ENCODE measurements at places on chromosomes 4 and X. TPM values are rescaled to one million over a fixed set of nuclear protein-coding genes. Genes with fewer than 3 reads are reported as not detected.

HOPX gene
- 5.6 TPM for total RNA-seq

SSX3 gene
- total RNA-seq = not detected

SYNPO2 gene
- 0.69 TPM for total RNA-seq

DNA sequence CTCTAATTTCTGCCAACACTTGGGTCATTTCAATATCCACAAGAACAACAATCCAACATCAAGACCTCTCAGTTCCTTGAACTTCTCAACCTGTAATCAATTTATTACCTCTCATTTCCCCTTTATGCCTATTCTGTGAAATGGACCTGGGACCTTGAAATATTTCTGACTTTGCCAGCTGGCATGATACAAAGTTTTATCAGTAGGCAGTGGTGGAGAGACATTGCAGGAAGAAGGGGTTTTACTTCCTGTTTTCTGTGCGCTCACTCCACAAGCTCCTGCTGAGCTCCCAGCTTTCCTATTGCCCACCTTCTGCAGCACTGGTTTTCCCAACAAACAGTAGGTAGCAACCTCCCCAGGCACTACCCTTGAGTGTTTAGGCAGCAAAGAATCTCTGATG, 3.5 kb upstream of the ARHGEF6 start:
- DNase-seq = no peak

CLNK gene
- total RNA-seq = not detected

- DNase-seq = peak; percentile 84
These were observed 74.2 kb downstream of the LIMCH1 start for GRCh38 chr4:41611881-41612871.

DNA sequence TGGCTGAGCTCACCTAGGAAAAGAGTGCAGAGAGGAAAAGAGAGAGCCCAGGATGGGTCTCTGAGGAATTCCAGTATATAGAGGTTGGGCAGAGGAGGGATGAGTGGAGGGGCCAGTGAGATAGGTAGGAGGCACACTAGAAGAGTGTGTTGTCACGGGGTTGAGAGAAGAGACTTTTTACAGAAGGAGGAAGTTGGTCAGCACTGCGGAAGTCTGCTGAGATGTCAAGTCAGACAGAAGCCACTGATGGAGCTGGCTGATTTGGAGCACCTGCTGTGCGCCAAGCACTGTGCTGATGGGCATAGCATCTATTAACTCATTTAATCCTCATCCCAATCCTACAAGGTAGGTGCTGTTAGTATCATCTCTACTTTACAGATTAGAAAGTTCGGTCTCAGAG, 60.4 kb downstream of the EFNB1 start:
- DNase-seq = no peak

SPANXA1 gene
- total RNA-seq = not detected

DNA sequence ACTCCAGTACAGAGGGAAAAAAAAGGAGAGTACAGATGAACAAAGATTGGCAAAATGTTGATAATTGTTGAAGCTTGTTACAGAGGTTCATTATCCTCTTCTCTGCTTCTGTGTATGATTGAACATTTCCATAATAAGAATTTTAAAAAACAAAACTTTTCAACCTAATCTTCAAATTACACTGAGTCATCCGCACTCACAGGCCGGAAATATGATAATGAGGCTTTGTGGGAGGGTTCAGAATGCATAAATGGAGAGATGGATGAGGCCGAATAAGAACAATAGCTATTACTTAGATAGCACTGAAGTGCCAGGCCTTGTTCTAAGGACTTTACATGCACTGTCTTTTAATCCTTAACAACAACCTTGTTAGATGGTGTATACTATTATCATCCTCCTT, 4.6 kb upstream of the ERCC6L start:
- peak; percentile 70 for DNase-seq

- peak; percentile 41 for DNase-seq
These were observed at the start of gene EREG for GRCh38 chr4:74364652-74365491. TSS of gene EREG (plus strand) at chr4:74365145. CDS start at chr4:74365309, 164 bp downstream.

DNA sequence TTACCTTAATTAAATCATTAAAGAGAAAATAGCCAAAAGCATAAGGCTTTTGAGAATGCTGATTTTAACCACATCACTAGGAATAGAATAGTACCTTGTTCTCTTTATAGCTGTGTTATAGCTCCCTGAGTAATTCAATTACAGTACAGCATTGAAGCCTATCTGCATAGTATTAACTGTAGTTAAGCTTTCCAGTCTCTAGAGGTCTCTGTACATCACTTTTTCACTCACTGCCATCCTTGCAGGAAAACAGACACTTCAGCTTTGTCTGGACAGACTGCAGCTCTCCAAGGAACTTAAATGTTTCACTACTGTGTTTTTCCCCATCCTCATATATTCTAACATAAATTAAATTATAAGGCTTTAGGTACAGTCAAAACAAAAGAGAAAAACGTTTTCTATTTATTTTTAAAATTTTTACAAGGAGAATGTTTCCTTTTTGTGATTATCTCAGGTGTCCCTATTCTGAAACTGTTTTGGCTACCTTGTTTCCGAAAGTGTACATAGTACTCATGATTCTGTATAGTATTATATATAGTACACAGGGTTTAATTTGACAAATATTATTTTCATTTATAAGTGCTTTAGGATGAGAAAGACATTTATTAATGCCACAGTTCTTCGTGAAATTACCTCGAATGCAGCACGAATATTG, 407.9 kb downstream of the PCDH18 start:
- DNase-seq = peak; percentile 55

F9 gene
- not detected for total RNA-seq

CXCL9 gene
- not detected for total RNA-seq

DNA sequence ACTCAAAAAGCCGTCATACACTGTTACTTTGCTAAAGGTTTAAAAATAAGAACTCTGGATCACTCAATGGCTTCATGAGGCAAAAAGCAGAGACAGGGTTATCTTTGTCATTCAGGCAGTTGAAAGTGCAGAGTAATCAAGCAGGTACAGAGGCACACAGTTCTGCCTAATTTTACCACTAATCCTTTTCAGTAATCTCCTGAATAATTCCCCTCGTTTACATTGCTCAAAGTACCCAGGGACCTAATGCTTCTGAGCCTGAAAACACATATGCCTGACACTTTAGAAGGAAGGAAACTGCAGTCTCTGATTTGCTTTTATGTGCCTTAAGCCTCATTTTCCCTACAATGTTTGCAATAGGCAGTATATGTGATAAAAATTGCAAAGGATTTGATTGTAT, 71.4 kb upstream of the TRAM1L1 start:
- no peak for DNase-seq

DNA sequence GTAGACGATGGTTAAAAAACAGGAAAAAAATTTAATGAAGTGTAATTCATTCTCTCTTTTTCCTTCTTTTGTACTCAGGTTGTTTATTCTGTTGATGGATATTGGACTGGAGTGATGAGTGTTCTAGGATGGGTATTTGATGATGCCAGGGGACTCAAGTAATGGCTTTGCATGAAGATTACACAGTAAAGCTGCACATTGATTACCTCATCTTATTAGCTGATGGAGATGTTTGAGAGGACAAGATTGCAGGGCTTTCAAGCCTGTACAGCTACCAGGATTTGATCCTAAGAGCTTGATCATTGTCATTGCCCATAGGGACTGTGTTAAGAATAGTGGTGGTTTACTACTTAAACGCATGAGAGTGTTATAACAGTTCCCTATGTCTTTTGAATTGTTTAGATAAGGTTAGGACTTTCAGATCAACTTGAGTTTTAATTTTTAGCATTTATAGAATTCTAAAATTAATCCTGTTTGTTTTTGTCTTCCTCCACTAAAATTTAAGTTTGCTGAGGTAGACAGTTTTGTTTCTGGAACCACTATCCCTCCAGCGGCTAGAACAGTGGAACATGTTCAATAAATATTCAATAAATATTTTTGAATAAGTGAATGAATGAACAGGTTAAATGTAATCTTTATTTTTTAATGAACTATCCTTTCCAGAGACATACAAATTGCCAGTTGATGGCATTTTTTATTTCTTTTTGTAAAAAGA, 58.2 kb downstream of the GAB1 start:
- no peak for DNase-seq

- no peak for DNase-seq
These were observed 499 bp downstream of the CYP2U1 start for GRCh38 chr4:107931775-107932321.

GRCh38 chr4:15913631-15913970, 24.9 kb downstream of the FGFBP1 start:
- DNase-seq = peak; percentile 98

- DNase-seq = no peak
These were observed 71.8 kb downstream of the FBXO8 start for GRCh38 chr4:174211622-174212044.

GRCh38 chr4:153205757-153206156, 1.5 kb downstream of the TRIM2 start:
- peak; percentile 91 for DNase-seq

DNA sequence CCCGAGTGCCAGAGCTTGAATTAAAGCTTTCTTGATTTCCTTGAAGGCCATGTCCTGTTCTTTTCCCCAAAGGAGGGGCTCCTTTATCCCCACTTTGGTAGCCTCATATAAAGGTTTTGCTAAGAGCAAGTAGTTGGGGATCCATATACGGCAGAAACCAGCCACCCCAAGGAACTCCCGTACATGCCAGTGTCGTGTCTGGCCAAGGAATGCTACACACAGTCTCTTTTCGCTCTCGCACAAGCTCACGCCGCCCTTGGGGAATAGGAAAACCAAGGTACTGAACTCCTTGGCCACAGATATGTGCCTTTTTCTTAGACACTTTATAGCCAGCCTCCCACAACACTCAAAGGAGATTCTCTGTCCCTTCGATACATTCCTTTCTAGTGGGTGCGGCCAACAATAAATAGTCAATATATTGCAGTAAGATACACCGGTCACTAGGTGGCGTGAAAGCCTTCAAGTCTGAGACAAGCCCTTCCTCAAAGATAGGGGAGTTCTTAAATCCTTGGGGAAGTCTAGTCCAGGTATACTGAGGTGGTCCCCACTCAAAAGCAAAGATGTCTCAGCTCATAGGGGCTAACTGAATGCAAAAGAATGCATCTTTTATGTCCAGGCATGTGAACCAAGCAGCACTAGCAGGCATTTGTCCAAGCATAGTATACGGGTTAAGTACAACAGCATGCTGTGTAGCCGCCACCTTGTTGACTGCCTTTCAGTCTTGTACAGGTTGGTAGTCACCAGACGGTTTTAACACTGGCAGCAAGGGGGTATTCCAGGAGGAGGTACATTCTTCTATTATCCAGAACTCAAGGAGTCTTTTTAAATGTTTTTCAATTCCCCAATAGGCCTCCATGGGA, 57.8 kb upstream of the XAGE1B start:
- peak; percentile 55 for DNase-seq

CNOT6L gene
- total RNA-seq = 5.8 TPM

GRCh38 chr4:27692868-27693634, 832.4 kb downstream of the STIM2 start:
- no peak for DNase-seq

- DNase-seq = no peak
These were observed 53.7 kb upstream of the SLC39A8 start for GRCh38 chr4:102399021-102399420.

DNA sequence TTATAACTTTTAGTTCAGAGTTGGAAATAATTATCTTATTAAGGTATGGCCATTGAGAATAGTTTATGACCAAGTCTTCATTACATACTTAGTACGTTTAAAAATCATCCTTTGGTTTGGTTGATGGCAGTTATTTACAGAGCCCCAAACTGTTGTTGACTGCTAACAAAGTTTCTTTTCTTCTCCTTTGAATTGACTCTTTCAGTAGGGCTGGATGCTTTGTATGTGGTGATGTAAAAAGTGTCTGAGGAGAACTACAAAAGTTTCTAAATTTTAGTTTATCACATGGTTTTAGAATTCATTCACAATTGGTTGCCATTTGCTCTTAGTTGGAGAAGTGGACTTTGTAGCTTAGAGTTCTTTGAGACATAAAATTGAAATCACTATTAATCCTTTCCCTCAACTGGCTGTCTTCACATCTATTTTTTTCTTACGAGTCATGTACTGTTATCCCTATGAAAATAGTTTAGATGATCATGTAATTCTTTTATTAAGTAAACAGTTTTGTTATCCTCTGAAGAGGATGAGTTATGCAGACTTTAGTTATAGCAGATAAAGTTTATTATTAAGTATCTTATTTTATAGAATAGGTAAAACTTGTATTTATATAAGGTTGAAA, 14.8 kb downstream of the PTPN13 start:
- no peak for DNase-seq

- peak; percentile 76 for DNase-seq
These were observed 366.7 kb upstream of the FAT1 start for GRCh38 chr4:187090401-187090800.

- DNase-seq = no peak
These were observed 60.8 kb upstream of the GRPEL1 start for GRCh38 chr4:7128644-7129043.

DNA sequence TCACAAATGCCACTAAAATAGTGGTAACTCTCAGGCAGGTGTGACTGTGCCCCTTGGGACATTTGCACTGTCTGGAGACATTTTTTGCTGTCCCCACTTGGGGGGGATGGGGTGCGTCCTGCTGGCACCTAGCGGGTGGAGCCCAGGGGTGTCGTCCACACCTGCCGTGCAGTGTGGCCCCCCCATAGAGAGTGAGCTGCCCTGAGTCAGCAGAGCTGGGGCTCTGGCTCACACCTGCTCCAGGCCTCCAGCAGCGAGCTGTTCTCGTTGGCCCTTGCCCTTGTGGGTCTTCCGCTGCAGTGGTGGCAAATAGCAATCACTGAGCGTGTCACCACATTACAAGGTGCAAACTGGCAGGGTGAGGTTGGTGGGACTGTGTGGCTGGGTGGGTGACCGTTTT, 64.6 kb downstream of the CLDN34 start:
- no peak for DNase-seq

- DNase-seq = no peak
These were observed 83.3 kb downstream of the CPZ start for GRCh38 chr4:8675906-8676305.

DNA sequence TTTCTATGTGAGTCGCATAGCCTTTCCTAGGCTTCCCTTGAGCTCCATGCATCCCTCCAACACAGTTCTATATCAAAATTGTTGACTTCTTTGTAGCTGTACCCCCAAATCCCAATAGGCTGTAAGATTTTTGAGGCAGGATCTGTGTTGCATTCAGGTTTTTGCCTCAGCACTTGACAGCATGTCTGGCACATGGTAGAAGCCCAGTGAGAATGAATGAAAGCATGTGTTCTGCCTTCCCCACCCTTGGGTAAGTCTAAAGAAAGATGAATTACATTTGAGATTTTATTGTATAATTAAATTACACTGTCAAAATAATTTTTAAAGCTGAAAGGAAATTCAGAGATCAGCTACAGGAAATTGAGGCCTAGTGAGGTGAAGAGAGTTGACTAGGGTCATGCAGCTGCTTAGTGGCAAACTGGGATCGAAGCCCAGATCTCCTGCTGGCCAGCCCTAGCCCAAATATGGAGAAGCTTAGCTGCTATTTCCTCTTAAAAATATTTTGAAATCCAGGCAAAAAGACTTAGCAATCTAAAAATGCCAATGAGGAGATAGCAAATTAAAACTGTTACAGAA, 122.5 kb downstream of the SPATA18 start:
- DNase-seq = no peak

DUSP21 gene
- total RNA-seq = not detected

GRCh38 chrX:53631156-53631555, 55.4 kb downstream of the HUWE1 start:
- DNase-seq = no peak
